ENCODE measurements at places on chromosomes 6 and 20. TPM values are rescaled to one million over a fixed set of nuclear protein-coding genes. Genes with fewer than 3 reads are reported as not detected.
A peak's percentile ranks its signal among the peaks of the same experiment; 100 is the strongest.

GRCh38 chr6:138509371-138509770 is 10.1 kb upstream of the NHSL1 start:
- no peak for DNase-seq

The PRPH2 gene
- not detected for total RNA-seq

The MATN4 gene
- total RNA-seq = 0.61 TPM

GRCh38 chr20:17511401-17511800 is 19.8 kb downstream of the BFSP1 start:
- no peak for DNase-seq

DNA sequence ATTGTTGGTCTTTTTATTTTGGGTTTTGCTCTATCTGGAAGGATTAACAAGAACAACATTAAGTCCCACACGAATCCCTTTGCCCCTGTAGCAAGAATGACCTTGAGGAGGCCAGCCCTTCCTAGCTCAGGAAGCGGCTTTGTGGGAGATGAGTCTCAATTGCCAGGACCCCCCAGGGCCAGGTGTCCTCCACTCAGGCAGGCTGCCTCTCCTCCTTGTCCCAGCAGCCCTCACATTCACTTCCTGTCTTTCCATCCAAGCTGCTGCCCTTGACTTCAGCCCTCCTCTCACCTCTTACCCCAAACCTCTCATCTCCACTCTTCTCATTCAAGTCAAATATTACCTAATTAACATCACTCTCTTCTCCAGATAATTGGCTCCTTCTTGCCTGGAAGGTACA is 22.6 kb upstream of the SYNDIG1 start:
- no peak for DNase-seq

- peak; percentile 65 for DNase-seq
Observed at GRCh38 chr6:150355932-150356331, 12.9 kb upstream of the IYD start.

DNA sequence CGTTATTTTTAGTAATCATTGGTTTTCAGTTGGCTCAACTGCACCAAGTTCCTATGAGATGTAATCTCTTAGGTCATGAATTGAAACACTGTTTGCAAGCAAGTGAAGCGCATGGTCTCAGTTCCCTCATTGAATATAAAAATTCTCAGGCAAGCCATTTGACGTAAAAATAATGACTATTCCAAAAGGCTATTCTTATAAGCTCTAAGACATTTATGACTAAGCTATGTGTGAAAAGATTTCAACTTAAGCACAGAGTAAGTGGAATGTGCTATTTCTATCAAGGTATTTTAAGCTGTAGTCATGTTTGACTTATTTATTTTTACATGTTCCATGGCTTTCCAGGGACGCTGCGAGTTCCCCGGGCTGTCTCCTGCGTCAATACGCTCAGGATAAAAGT is 248.5 kb downstream of the THBS2 start:
- no peak for DNase-seq

The LRRN4 gene
- not detected for total RNA-seq

The CST4 gene
- not detected for total RNA-seq

DNA sequence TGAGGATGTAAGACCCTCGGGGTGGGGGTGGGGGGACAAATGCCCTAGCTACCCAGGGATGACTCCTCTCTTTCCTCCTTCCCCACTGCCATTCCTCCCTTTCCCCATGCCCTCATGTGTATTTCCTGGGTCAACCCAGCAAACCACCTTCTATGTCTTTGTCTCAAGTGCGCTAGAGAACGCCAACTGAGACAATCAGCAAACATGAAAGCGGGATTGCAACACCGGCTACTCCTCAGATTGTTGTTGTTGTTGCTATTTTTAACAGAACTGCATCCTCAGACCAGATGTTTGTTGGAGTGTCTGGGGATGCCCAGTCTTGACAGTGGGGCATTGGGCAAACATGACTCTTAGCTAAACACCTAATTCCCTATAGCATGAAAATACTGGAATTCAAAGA is 39.3 kb upstream of the HIVEP1 start:
- no peak for DNase-seq

DNA sequence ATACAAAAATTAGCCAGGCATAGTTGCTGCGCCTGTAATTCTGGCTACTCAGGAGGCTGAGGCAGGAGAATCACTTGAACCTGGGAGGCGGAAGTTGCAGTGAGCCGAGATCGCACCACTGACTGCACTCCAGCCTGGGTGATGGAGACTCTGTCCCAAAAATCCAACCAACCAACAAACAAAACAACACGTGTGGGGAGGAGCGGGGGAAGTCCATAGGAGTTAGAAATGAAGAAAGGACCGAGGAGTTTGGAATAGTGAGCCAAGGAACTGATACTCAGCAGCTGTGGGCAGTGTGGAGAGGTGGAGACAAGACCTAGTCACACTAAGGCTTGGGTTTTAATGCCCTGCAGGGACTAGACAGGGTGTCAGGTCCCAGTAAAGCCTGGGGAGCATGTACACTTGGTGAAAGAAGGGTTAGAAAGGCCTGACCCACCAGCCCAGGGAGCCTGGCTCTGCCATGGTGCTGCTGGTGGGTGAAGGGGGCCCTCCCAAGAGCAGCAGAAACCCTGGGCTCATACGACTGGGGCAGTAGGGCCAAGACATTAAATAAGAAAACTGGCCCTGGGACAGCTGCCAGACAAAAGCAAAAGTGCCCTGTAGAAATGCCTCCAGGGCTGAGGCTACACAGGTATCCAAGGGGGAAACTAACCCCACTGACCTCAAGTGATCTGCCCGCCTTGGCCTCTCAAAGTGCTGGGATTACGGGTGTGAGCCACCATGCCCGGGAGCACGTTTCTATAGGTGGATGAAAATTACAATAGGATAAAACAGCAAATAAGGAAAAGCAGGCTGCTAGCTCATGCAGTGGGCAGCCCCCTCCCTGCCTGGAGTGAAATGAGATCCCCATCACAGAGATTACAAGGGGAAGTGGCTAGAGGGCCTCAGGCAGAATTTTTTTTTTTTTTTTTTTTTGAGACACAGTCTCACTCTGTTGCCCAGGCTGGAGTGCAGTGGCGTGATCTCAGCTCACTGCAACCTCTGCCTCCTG is 58.0 kb downstream of the MYH7B start:
- no peak for DNase-seq

The GSTA3 gene
- total RNA-seq = 16.7 TPM

- DNase-seq = no peak
Observed at GRCh38 chr6:102848210-102848609, 1454.7 kb downstream of the GRIK2 start.

The EHMT2 gene
- total RNA-seq = 25.5 TPM

The DNAH8 gene
- total RNA-seq = 0.19 TPM

DNA sequence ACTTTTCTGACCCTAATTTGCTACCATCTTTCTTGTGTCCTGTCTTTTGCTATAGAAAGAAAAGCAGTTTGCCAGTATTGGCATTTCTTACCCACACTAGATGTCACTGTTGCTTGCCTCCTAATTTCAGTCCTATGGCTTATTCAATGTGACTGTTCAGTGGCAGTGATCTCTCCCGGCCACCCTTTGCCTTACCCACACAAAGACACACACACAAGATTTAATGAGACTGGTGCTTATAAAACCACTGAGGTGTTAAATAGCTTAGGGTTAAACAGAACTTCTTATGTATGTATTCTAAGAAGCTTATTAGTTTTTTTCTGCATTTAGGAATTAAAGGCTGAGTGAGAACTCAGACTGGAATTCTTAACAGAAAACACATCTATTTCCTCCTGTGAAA is 233.6 kb upstream of the ASCC3 start:
- no peak for DNase-seq

GRCh38 chr6:7260291-7261031 is 52.5 kb downstream of the SSR1 start:
- no peak for DNase-seq

DNA sequence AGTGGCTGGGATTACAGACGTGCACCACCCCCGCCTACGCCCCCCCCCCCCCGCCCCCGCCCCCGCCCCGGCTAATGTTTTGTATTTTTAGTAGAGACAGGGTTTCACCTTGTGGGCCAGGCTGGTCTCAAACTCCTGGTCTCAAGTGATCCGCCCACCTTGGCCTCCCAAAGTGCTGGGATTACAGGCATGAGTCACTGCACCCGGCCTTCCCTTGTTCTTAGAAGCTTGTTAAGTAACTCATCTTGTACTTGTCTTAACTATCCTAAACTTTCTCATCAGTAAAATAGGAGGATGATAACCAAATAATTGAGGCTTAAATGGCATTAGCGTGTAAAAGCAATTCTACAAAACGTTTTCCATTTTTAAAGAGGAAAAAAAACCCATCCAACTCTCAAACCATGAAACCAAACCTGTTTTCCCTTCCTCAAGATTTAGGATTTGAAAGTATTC is 4.2 kb downstream of the CDYL start:
- no peak for DNase-seq

DNA sequence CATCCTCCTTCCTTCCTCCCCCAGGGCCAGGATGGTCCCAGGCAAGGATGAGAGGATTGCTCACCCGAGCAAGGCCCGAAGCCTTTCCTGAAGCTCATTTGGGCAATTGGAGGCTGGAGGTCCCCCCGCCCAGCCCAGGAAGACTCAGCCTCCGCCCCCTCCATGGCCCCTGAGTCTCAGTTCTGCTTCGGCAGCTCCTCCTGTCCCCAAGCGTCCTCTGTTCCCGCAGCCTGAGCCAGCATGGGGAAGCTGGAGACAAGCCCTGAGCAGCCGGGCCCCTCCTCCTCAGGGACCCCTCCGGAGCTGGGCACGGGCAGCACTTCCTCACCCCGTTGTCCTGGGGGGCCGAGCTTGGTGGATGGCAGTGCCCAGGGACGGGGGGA is 26.0 kb downstream of the SLC17A9 start:
- DNase-seq = no peak

The VGLL2 gene
- total RNA-seq = not detected

GRCh38 chr6:169371344-169372127 is 117.9 kb upstream of the THBS2 start:
- no peak for DNase-seq

The NDRG3 gene
- total RNA-seq = 17.8 TPM

DNA sequence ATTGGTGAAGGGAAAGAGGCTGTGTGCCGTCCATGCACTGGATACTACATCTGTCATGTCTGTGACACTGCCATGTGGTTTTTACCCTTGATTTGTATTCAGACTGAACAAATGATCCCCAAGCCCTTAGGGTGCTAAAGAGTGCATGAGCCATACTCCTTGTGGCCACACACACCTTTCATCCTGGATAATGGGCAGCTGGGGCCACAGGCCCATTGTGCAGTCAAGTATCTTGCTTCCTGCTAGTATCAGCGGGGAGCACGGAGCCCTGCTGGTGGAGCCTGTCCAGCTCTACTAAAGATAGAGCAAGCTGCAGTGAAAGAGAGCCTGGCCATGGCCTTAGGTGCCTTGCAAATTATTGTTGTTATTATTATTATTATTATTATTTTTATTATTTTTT is 75.1 kb downstream of the SLX4IP start:
- DNase-seq = no peak

- no peak for DNase-seq
Observed at GRCh38 chr6:96611342-96611991, 48.5 kb downstream of the FHL5 start.

The ARMC12 gene
- total RNA-seq = not detected

- DNase-seq = no peak
Observed at GRCh38 chr6:149852180-149852579, 12.0 kb downstream of the LRP11 start.

DNA sequence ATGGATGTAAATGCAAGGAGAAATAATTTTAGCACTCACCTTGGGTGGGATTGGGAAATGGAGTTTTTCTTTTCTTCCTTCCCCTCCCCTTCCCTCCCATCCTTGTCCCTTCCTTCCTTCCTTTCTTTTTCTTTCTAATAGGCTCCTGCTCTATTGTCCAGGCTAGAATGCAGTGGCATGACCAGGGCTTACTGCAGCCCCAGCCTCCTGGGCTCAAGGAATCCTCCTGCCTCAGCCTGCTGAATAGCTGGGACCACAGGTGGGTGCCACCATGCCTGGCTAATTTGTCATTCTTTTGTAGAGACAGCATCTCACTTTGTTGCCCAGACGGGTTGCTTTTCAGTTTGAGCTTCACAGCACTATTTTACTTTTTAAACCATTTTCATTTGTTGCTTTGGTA is 21.5 kb upstream of the ATRN start:
- no peak for DNase-seq

The HFE gene
- 4.2 TPM for total RNA-seq

The CLPSL2 gene
- not detected for total RNA-seq

The BPIFB4 gene
- total RNA-seq = not detected

DNA sequence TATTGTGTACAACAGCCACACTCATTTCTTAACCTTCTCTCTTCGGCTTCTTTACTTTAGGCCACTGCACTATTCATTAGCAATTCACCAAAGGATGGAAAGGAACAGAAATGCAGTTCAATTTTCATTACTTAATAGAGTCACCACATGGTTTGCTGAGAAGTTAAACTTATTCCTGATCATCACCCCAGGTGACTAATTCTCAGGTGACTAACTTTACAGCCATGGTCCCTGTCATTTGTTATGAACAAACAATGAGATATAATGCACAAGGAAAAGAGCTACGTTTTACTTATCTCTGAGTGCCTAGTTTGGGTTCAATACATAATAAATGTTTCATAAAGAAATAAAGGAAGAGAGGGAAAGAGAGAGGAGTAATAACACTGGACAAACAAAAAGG is 45.8 kb upstream of the DST start:
- DNase-seq = no peak

- DNase-seq = peak; percentile 74
Observed at GRCh38 chr6:163731215-163732013, 316.9 kb downstream of the QKI start.

- peak; percentile 46 for DNase-seq
Observed at GRCh38 chr20:33826270-33826897, 15.2 kb downstream of the CHMP4B start.

- no peak for DNase-seq
Observed at GRCh38 chr6:160141001-160141726, 19.5 kb downstream of the SLC22A1 start.

- no peak for DNase-seq
Observed at GRCh38 chr20:17066902-17067301, 159.9 kb upstream of the PCSK2 start.

- no peak for DNase-seq
Observed at GRCh38 chr6:14811775-14812428, 434.0 kb upstream of the JARID2 start.

DNA sequence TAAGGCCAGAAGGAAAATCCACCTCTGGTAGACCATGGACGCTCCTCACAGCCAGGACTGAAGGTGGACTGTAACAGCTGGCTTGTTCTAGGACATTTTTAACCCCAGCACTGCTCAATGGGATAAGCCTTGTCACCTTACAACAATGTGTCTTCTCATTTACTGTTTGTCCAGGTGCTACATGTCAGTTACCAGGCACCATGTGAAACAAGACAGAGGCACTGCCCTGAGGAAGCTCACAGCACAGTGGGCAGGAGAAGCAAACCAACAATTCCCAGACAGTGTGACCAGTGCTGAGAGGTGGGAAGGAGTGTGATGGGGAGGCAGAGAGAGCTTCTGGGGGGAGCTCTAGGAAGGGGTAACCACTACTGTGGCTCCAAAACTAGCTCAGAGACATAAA is 10.7 kb downstream of the SNHG17 start:
- DNase-seq = no peak

The CRISP3 gene
- total RNA-seq = 4.3 TPM

GRCh38 chr6:122381494-122382265 is 17.8 kb upstream of the HSF2 start:
- DNase-seq = peak; percentile 46

The GRM1 gene
- not detected for total RNA-seq

GRCh38 chr20:40008177-40008576 is 680.9 kb downstream of the MAFB start:
- DNase-seq = no peak
